ENCODE measurements at places on chromosomes 6 and 20.

- DNase-seq: no peak
These were observed 43.7 kb downstream of the DAAM2 start for GRCh38 chr6:39835821-39836295.

GRCh38 chr6:30533460-30534294 is 22.6 kb downstream of the GNL1 start:
- DNase-seq: no peak

- no peak for DNase-seq
These were observed 4.5 kb downstream of the FOXO3 start for GRCh38 chr6:108565091-108565766.

DNA sequence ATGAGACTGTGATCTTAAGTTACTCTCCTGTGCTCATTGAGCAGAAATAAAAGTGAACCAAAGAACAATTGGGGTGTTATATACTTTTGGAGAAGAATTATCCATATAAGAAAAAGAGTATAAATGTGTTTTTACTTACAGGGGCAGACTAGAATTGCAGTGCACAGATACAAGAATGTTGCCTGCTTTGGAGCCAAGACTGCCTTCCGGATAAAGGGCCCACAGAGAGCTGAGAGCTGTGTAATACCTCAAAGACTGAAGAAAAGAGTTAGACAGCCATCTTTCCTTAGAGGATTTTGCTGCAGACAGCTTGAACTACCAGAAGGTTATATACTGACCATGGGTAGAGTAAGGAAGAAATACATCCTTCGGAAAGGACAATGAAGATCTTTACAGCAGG is 1235.5 kb upstream of the CITED2 start:
- no peak for DNase-seq

- DNase-seq: no peak
These were observed 859.7 kb downstream of the EPHA7 start for GRCh38 chr6:92559611-92560010.

DNA sequence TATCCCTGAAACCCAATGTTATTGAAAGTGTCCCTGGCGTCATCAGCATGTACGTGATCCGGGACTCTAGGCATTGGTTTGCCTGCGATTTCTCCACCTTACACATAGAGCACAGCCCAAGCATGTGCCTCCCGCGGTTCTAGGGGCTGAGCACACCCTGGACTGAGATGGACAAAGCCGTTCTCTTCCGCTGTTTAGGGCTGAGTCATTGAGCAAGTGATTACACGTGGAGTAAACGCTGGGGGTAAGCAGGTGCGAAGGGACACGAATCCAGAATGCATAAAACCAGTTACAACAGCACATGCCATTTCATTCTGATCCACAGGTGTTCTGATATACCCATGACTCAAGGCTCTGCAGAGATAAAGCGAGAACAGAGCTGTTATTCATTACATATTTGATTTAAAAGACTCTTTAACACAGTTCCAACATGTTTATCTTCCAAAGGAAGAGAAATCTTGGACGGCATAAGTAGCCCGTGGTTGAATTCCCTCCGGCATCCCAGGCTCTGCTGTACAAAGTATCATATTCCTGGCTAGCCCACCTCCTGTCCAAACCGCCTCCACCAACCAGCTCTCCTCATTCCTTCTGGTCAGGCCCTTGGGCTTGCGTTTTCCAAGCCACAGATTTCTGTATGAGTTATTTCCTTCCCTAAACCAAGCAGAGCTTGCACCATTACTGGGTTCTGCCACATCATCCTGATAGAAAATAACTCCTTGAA is 36.1 kb upstream of the THBS2 start:
- DNase-seq: no peak

DNA sequence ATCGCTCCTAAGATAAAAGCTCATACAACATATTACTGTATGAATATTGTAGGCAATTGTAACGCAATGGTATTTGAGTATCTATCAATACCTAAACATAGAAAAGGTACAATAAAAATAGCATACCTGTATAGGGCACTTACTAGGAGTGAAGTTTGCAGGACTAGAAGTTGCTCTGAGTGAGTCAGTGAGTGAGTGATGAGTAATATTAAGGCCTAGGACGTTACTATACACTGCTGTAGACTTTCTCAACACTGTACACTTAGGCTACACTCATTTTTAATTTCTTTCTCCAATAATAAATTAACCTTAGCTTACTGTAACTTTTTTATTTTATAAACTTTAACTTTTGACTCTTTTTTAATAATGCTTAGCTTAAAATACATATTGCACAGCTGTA is 546.9 kb downstream of the HACE1 start:
- DNase-seq: no peak

GRCh38 chr20:57002066-57002570 is 264.3 kb downstream of the BMP7 start:
- DNase-seq: no peak

GRCh38 chr6:45687570-45687969 is 309.8 kb upstream of the SUPT3H start:
- DNase-seq: no peak

DNA sequence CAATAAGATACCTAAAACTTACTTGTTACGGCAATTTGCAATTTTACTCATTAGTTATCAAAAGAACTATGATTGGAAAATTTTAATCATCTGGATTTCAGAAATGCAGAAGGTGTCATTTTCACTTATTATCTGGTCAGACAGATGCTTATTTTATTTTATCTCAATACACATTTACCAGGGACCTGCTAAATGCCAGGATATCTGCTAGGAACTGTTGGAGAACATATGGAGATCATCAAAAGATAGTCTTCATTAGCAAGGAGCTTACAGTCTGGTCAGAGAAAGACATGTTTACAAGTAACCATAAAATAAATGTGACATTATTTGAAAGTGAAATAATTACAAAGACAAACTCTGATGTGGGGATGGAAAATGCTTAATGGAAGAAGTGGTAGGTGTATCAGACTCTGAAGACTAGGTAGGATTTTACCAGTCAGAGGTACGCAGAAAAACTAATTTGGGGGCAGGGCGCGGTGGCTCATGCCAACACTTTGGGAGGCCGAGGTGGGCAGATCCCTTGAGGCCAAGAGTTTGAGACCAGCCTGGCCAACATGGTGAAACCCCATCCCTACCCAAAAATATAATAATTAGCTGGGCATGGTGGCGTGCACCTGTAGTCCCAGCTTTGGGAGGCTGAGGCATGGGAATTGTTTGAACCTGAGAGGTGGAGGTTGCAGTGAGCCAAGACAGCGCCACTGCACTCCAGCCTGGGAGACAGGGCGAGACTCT is 137.8 kb downstream of the MYB start:
- DNase-seq: no peak

DNA sequence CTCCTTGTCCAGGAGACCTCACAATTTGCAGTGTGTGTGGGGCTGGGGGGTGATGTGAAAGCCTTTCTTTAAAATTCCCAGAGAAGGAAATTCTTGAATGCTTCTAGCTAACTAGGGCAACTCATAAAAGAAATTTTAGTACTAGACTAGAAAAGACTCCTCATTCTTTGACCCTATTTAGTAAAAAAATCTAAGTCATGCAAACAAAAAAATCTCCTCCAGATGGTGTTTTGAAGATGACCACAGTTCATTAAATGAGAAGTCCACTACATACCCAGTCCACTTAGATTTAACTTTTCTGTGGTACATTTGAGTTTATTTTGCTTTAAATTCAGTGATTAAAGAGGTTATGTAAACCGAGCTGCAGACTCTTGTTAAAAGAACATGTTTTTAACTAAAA is 67.5 kb downstream of the NDUFAF5 start:
- no peak for DNase-seq

DNA sequence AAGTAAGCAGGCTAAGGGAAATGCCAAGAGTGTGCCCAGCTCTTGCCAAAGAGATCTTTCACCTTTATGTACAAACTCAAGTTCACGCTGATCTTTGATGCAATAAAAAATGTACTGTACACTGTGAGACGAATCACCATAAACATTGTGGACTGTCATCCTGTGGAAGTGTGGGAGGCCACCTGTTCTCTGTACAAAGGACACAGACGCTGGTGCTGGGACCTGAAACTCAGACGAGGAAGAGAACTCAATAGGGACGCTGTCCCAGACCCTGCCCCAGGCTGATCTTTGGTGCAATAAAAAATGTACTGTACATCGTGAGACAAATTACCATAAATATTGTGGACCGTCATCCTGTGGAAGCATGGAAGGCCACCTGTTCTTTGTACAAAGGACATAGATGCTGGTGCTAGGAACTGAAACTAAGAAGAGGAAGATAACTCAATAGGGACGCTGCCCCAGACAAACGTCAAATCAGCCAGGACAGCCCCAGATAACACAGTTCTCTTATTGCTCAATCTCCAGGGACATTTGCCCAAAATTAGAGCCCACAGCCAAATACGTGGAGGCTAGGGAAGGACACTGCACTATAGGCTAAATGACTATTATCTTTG is 312.7 kb upstream of the SGK1 start:
- no peak for DNase-seq

DNA sequence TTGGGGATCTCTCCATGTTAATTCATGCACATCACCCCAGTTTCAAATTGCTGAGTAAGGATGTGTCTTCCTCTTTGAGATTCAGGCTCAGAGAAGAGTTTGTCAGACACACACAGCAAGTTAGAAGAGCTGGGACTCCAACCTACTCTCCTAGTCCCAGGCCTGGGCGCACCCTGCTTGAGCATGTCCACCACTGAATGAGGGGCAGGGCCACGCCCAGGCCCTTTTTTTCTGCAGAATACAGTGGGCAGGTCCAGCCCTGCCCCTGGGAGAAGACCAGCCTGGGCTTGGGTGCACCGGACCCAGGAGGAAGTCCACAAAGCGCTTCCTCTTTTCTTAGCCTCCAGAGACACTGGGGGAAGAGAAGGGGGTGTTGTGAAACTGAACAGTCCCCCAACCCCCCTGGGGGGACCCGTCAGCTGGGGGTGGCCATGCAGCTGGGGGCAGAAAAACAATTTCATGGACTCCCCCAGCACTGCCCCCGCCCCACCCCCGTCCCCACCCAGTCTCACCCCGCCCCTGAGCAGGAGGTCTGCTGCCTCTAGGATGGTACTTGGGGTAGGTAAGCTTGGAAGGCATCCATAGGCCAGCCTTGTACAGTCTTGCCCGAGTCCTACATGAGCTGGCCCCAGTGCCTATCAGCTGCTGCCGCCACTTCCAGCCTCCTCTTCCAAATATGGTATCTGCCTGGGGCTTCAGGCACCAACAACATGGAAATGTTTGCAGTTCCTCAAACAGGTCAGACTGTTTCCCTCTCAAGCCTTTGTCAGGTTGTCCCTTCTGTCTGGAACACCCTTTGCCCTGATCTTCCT is 11.7 kb upstream of the HCK start:
- DNase-seq: no peak

DNA sequence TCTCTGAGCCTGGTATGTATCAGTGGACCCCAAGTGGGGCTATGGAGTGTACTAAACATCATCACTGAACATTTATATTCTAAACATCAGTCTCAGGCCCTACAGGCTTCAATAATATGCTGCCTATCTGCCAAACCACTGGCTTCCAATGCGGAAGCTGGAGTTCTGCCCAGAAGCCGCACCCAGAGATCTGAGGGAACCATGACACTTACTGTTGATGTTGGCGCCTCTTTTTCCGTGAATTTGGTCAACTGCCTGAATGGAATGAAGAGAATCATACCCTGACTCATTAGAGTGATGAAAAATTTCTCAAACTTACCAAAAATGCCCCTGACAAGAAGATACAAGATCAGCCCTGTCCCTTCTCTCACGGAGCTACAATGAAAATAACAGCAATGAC is 66.2 kb downstream of the SLC22A23 start:
- no peak for DNase-seq

- no peak for DNase-seq
These were observed 24.7 kb upstream of the GFOD1 start for GRCh38 chr6:13511913-13512717.

- no peak for DNase-seq
These were observed 89.3 kb downstream of the TSHZ2 start for GRCh38 chr20:53061192-53062108.

GRCh38 chr20:16517946-16518783 is 55.1 kb downstream of the KIF16B start:
- DNase-seq: peak; percentile 42

DNA sequence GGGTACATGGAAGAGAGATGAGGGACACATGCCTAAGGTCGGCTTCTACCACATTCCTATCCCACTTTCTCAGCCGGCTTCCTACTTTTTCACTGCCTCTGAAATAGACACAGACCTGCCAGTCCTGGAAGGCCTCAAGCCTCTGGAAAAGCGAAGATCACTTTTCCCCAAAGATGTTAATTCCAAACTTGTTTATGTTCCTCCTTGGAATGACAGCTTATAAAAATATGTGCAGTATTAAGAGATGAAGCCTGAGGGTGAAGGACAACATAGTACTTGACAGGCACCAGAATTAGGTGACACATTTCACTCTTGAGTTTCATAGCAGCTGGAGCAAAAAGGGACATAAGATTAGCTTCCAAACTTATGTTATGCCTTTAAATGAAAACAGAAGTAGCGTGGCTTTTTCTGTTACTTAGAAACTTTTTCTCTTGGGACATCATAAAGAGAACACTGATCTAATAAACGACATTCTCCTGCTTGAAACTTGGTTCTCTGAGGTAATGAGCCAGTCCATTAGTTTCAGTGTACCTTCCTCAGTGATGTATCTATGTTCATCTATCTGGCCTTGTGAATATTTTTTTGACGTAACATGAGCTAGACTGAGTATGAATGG is 25.3 kb downstream of the FOXO3 start:
- no peak for DNase-seq

DNA sequence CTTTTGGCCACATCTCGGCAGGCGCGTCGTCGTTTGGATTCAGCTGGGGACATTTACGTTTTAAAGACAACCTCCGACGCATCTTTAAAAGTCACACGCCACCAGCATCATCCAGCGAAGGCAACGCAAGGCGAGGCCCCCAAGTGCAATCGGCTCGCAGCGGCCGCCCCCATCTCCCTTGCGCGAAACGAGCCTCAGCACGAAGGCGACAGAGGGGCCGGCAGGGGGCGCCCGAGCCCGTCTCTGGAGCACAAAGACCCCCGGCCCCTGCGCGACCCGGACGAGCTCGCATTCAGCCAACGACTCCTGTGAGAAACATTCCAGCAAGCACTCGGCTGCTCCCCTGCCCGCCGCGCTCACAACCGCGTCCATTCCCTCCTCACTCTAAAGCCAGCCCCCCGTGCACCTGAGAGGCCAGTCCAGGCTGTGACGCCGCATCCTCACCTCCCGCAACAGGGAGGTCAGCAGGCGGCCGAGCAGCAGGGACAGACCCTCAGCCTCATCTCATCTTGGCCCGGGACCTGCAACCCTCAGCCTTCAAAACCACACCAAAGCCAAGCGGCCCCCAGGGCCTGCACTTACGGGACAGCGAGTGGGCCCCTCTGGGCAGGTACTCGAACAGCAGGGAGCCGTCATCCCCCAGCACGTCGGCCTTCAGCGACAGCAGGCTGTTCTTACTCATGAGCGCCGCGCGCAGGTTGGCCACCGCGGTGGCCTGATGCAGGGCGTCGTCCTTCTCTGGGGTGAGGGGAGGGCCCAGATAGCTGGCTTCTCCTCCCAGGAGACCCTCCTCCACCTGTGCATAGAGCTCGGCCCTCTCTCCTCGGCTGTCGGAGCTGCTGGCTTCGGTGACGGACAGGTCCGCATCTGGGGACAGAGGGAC is 35.8 kb downstream of the SLC2A4RG start:
- peak; percentile 88 for DNase-seq

GRCh38 chr6:549906-550305 is 107.0 kb downstream of the HUS1B start:
- DNase-seq: no peak

GRCh38 chr6:25318589-25318988 is 39.4 kb downstream of the CARMIL1 start:
- peak; percentile 24 for DNase-seq

Measured in BE2C (cell line).